ENCODE measurements at places on chromosomes 6 and 20.

DNA sequence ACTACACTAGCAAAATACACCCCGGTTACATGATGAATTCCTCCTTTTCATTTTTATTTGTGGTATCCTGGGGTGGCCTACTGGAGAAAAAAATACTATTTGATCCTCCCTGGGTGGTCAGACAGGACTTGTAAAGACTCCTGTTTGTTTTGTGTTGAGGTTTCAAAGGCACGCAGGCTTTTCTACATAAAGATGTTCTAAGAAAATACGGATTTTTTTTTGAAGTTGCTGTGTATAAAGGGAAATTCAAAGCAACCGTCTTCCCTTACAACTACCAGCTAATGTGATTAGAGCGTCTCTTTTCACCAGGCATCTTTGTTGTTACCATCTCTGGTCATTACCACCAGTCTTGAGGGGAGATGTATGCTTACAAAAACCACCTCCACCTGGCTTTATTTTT lies 187.1 kb downstream of the SOX4 start:
- DNase-seq: no peak

GRCh38 chr20:16412906-16413305 lies 160.3 kb downstream of the KIF16B start:
- DNase-seq: no peak

- DNase-seq: no peak
Measured at GRCh38 chr20:51792960-51793359, 9.4 kb downstream of the SALL4 start.

DNA sequence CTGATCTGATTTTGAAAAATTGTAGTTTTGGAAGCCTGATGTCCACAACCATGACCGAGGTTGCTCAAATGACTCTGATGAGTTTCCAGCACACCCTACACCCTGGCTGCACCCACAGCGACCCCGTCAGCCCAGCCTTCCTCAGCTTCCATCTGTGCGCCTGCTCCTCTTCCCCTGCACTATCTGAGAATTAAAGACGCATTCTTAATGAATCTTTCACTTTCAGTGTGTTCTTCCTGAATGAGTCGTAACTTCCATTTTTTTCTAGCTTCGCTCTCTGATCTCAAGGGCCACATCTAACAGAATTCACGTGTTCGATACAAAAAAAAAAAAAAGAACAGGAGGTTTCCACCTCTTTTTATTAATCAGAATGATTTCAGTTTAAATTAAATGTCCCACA lies 21.3 kb upstream of the RREB1 start:
- no peak for DNase-seq

DNA sequence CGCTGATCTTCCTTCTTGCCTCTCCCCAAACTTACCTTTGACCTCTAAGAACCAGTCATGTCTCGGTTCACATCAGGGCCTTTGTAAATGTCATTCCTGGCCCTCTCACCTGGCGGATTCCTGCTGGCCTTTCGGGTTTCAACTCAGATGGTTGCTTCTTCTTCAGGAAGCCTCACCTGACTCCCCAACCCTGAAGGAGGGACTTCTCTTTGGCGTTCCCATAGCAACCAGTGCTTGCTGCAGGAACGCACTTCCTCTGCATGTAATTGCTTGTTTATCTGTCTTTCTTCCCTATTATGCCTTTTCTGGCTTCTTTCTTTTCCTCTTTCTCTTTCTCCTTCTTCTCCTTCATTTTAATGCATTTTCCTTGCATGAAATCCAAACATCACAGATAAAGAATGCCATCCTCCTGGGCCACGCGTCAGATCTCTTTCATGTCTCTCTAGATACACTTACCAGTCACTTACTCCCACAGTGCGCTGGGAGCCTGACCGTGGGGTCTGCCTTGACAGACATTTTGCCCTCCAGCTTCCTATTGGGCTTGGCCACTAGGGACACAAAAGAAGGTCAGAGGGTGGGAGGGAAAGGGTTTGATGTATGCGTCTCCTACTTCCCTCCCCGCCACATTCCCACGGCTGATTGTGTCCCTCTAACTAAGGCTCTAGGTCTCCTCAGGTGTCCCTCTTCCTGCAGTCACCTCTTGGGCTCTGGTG lies 295.7 kb upstream of the TSHZ2 start:
- DNase-seq: no peak

DNA sequence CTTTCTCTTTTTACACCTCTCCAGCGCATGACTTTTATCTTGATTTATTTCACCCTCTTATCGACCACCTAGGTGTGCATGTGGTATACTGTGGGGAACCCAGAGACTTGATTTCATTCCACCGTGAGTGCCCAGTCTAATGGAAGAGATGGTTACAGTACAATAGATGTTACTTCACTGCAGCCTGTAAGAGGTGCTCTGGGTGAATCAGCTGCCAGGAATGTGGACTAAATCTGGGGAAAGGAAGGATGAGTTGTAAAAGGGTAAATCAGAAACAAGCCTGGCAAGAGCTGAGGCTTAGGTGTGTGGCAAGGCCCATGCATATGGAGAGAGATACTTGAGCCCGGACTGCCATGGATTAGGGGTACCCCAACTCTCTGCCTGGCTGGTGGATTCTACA lies 7.4 kb downstream of the STK35 start:
- no peak for DNase-seq

DNA sequence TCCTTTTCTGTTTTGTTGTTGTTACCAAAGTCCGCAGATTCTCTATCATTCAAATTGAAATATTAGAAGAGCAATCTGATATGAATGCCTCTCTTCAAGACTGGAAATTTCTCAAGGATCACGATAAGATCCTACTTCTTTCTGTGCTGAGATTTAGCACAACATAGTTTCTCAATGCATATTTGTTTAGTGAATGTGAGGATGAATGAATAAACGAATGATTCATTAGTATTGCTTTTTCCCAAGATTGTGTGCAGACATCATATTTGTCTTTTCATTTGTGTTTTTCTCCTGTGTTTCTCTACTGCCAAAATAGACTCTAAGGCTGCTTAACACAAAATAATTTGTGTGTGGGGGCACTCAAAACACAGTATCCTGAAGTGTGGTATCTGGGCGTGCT lies 862.7 kb upstream of the MAP3K7 start:
- DNase-seq: no peak
